Prostate gland (tissue), 2 donors: ENCODE measurements at places on chromosomes 13 and 19. TPM values are rescaled to one million over a fixed set of nuclear protein-coding genes. Genes with fewer than 3 reads are reported as not detected.
A peak's percentile ranks its signal among the peaks of the same experiment; 100 is the strongest.

The KRTDAP gene
- total RNA-seq: 3.6 TPM

The TDRD12 gene
- total RNA-seq: 9.8 TPM

The CD22 gene
- not detected for total RNA-seq

The ZNF628 gene
- total RNA-seq: 66.4 TPM

The PCDH8 gene
- total RNA-seq: 6.0 TPM

The PCDH17 gene
- total RNA-seq: 2.5 TPM

- peak; percentile 72 for DNase-seq
Observed at GRCh38 chr19:33064792-33065550, at the start of gene RHPN2. TSS of gene RHPN2 (minus strand) at chr19:33064888. CDS start at chr19:33064852, 36 bp downstream.

- no peak for DNase-seq
Observed at GRCh38 chr13:45951724-45952123, 100.2 kb upstream of the SIAH3 start.

DNA sequence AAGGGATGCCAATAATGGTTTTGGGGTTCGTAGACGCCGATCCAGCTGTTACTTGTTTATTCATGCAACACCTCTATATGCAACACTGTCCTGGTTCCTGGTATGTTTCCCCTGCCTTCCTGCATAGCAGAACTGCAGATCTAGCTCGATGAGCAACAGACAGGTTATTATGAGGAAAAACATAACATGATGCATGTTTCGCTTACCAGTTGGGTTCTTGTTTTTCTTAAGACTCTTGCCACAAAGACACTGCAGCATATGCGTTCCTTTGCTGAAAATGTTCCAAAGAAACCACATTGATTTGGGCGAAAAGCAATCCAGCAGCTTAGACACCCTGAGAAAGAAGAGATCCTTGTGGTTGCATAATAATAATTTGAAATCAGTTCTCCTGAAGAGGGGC, 583 bp downstream of the FGF14 start:
- no peak for DNase-seq

- no peak for DNase-seq
Observed at GRCh38 chr13:69545551-69545950, 562.1 kb upstream of the ATXN8OS start.

DNA sequence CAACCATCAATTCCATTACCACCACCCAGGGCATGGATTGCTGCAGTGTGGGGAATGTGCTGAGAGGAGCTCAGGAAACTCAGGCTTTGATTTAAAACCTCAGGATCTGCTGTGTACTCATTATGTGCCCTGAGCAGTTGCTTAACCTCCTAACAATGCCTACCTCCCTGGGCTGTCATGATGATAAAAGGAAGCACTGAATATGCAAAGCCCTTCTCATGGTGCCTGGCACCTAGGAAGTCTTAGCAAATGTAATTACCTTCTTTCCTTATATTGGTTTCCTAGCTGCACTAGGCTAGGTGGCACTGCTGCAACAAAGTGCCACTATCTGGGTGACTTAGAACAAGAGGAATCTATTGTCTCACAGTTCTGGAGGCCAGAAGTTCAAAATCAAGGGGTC, 62.2 kb downstream of the KCTD12 start:
- no peak for DNase-seq

DNA sequence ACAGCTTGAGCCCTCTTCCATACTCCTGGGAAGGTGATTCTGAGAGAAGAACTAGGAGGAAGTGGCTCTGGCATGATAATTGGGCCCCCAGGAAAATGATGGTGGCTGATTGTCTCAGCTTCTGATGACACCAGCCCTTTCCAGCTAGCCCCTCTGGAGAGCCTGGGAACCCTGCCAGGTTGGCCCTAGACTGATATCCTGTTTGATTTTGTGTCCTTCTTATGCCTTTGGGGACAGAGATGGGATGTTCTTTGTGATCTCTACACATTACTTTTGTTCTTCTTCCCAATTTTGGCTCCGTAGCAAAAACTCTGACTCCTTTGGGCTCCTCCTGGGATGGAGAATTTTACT, 39.7 kb downstream of the ERICH6B start:
- DNase-seq: no peak

DNA sequence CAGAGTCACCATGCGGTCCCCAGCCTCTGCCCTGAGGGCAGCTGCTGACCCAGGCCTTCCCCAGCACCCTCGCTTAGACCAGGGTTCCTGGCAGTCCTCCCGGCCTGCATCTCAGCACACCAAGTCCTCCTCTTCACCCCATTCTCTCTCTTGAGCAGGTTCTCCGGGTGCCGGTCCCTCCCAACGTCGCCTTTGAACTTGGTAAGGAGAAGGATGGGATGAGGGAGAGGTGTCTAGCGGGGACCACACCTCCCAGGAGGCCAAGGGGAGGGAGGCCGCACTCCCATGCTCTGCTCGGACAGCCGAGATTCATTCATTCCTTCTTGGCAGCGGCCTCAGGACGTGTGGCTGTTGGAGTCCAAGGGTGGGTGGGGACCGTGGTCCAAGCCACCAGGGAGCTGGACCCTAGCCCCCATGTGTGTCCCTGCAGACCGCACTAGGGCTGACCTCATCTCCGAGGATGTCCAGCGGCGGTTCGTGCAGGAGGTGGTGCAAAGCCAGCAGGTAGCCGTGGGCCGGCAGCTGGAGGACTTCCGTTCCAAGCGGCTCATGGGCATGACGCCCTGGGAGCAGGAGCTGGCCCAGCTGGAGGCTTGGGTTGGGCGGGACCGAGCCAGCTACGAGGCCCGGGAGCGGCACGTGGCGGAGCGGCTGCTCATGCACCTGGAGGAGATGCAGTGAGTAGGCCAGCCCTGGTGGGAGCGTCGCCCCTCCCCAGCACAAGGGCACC, 9.4 kb downstream of the ARHGEF1 start:
- no peak for DNase-seq

GRCh38 chr13:48906200-48906599, 69.5 kb upstream of the FNDC3A start:
- DNase-seq: no peak

- no peak for DNase-seq
Observed at GRCh38 chr13:30429235-30429634, 6.9 kb downstream of the UBE2L5 start.

DNA sequence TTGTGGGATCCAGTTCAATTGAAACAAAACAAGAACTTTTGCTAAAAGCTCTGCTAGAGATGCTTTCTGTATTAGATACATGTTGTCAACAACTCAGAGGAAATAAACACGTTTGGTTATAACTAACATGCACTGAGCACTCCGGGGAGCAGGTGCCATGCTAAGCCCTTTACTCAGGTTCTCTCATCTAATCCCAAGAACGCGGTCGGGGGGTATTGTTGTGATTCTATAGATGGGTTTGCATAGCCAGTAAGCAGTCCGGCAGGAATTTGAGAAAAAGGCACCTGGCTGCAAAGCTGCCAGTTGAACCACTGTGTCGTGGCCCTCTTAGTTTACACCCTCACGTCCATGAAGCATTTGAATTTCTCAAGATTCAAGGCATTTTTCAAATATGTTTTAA, 24.3 kb upstream of the SPACA7 start:
- DNase-seq: no peak

DNA sequence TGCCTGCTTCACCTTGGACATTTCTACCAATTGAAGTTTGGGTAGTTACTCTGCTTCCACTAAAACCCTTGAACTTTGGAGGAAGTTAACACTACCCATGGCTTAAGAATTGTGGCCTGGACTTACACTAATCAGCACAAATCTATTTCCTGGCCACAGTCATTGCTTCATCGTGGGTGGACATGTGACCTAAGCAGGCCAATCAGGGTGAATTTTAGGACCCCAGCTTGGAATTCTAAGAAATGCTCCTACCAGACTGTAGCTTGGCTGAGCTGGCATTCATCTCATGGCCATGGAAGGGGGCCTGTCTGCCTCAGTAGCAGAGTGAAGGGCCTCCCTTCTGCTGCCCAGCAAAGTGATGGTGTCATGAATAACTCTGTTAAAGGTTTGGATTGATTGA, 58.3 kb upstream of the SLC15A1 start:
- DNase-seq: no peak
